Left ventricle myocardium inferior (tissue), 1 donor: ENCODE measurements at places on chromosomes 7 and 10. TPM values are rescaled to one million over a fixed set of nuclear protein-coding genes. Genes with fewer than 3 reads are reported as not detected.

SFXN3 gene
- 13.4 TPM for total RNA-seq

GTF2IRD1 gene
- total RNA-seq = 15.8 TPM

TDRD1 gene
- 1.9 TPM for total RNA-seq

PITX3 gene
- total RNA-seq = 0.85 TPM

PLEKHS1 gene
- total RNA-seq = not detected

EVX1 gene
- total RNA-seq = not detected

CTAGE6 gene
- not detected for total RNA-seq

NPY4R2 gene
- total RNA-seq = not detected

MMD2 gene
- total RNA-seq = not detected

PAPOLB gene
- 0.05 TPM for total RNA-seq

POLR2J2 gene
- total RNA-seq = 2.7 TPM

CLRN3 gene
- total RNA-seq = not detected

GHRHR gene
- total RNA-seq = not detected
